ENCODE measurements at places on chromosomes 5 and 9.

DNA sequence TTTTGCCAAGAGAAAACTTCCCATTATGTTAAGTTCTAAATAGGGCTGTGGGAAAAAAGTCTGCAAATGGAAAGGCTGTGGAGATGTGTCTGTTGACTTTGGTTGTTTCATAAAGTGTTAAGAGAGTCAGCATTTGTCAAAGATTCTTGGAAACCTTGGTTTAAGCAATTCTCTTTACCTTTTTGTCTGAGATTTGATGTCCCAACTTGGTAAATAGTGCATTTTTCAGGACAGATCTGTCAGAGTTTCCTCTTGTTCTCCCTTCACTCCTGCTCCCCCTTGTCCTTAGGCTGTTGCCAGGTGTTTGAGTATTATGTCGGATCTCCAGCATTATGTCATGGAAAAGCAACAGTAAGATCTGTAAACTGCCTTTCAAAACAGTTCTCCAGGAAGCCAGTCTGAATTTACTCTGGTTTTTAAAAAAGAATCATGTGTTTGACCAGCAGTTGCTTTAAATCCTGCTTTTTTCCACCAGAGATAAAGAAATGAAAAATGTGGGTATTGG is 79.1 kb upstream of the ADAMTSL1 start:
- no peak for DNase-seq

DNA sequence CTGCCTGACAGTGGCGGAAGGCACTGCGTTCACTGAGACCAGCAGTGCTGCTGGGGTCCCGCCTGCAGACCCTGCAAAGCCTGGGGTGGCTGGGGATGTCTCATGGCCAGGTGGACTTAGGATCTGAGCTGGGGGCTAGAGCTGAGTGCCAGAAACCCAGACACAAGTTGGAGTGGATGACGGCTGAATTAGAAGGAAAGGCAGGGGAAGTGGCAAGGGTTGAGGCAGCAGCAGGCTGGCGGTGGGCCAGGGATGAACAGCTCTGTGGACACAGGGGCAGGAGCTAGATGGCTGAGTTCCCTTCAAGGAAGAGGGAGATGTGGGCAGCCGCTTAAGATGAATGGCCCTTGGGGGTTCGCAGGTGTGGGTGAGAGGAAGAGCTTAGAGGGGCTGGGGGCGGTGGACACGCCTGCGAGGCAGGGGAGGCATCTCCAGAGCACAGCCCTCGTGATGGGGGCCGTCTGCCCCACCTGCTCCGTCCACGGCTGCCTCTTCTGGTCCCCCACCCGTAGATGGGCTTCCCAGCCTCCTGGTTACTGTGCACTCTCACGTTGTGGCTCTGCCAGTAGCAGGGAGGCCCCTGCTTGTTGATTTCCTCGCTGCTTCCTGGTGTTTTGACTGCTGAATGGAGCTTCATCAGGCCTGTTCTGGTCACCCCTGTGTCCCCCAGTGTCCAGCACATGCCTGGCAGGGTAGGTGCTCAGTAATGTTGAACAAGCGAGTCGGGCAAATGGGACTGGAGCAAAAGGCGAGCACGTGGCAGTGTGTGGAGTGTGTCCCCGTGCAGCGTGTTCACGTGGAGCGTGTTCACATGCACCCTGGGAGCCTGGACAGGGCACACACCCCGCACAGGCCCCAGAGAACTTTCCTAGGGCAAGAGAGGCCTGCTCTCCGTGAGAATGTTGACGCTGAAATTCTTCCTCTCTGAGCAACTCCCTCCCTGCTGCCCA is 168.2 kb downstream of the CACNA1B start:
- peak; percentile 57 for DNase-seq

DNA sequence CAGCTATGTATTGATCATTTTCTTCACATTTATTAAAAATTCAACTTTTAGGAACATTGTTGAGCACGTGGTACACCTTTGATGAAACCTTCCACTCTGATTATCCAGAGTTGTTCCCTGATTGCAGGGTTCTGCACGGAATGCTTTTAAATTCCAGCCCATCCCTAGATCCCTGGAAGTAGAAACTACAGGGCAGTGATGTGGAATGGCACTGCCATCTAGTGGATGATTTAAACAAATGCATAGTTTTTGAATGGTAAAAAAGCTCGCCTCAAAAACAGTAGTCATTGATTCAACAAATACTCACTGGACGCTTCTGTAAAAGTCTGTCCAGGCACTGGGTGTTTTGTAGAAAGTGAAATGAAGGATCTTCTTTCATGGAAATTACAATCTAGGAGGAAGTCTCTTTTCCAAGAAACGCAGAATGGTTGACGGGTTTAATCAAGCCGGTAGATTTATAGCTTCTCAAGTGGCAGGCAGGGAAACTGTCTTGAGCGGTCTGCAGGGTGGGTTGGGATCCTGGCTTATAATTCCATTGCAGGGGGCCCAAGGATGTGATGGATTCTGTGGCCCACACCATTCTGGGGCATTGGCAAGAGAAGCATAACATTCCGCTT is 118.4 kb downstream of the ARHGAP26 start:
- no peak for DNase-seq

DNA sequence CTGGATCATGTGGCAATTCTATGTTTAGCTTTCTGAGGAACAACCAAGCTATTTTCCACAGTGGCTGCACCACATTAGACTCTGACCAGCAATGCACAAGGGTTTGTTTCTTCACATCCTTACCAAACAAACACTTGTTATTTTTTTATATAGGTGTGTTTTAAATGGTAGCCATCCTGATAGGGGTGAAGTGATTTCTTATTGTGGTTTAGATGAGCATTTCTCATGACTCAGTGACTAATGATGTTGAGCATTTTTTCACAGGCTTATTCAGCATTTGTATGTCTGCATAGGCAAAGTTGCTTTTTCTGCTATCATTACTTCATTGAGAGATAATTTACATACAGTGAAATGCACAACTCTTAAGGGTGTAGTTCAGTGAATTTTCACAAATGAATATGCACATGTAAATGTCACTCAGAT is 36.0 kb downstream of the ANKRD33B start:
- no peak for DNase-seq

GRCh38 chr5:39395521-39395920 is 29.3 kb downstream of the DAB2 start:
- no peak for DNase-seq

GRCh38 chr9:16559418-16560188 is 310.9 kb downstream of the BNC2 start:
- DNase-seq: no peak

- DNase-seq: no peak
Measured at GRCh38 chr9:18297056-18297841, 176.7 kb upstream of the ADAMTSL1 start.

DNA sequence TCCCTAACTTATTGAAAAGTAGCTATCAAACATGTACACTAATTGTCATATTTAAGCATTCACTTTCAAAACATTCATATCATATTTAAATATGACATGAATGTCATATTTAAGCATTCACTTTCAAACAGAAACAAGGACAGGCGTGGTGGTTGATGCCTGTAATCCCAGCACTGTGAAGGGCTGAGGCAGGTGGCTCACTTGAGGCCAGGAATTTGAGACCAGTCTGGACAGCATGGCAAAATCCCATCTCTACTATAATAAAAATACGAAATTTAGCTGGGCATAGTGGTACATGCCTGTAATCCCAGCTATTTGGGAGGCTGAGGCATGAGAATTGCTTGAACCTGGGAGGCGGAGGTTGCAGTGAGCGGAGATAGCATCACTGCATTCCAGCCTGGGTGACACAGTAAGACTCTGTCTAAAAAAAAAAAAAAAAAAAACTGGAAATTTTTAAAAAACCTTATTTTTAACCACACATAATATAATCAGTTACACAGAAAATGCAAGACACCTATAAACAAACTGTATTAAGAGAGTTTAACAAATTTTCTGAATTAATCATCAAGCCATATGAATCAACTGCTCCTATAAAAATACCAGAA is 88.1 kb downstream of the LPAR1 start:
- no peak for DNase-seq

GRCh38 chr9:127176631-127177030 is 54.2 kb upstream of the ANGPTL2 start:
- DNase-seq: peak; percentile 37

Measured in left forelimb (tissue), 1 donor.